Skin of body (tissue), 3 donors: ENCODE measurements at places on chromosomes 6 and 20. TPM values are rescaled to one million over a fixed set of nuclear protein-coding genes. Genes with fewer than 3 reads are reported as not detected.

DNA sequence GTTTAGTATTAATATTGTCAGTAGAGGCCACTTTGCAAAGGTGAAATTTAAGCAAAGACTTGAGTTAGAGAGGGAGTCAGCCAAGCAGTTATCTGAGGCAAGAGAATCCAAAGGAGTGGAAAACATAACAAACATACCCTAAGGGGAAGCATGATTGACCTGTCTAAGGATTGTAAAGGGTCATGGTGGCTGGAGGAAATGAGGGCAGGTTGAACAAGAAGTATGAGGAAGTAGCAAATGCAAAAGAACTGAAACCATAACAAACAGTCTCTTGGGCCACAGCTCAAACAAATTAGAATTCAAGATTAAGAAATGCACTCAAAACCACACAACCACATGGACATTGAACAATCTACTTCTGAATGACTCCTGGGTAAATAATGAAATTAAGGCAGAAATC lies 103.2 kb downstream of the FBXO5 start:
- DNase-seq: no peak

The ZSCAN26 gene
- total RNA-seq: 15.3 TPM

DNA sequence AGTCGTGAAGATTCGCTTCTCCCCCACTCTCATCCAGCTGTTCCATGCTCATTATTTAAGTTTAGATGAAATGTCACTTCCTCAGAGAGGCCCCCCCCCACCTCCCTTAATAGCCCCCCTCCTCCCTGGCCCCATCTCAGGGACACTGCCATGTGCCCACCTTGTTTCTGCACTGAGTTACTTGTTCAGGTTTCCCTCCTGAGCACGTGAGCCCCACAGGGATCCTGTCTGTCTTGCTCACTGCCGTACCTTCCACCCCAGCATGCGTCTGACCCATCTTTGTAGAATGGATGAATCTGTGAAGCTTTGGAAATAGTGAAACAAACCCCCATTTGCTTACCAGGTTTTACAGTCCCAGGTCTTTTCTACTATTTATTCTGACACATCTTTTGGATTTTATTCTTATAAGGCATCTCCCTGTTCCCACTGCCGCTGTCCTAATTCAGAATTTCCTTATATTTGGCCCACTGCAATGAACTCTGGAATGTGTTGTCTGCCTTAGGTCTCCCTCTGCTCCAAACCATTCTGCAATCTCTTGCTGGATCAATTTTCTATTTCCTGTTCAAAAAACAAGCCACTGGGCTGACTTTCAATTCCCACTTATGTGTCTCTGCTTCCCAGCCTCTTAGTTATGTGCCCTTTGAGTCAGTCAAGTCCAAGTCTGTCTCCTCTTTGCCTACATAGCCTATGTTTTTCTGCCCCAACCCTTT lies 136.5 kb upstream of the ECI2 start:
- peak; percentile 64 for DNase-seq

The FAM83C gene
- total RNA-seq: 7.7 TPM

DNA sequence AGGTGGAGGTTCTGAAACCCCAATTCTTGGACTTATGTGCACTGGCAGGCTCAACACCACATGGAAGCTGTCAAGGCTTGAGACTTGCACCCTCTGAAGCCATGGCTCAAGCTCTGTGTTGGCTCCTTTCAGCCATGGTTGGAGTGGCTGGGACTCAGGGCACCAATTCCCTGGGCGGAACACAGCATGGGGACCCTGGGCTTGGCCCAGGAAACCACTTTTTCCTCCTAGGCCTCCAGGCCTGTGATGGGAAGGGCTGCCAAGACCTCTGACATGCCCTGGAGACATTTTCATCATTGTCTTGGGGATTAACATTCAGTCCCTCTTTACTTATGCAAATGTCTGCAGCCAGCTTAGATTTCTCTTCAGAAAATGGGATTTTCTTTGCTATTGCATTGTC lies 26.2 kb upstream of the CLDN20 start:
- DNase-seq: no peak

- no peak for DNase-seq
These were observed 359.2 kb downstream of the GJA1 start for GRCh38 chr6:121794630-121795029.

- peak; percentile 46 for DNase-seq
These were observed at the start of gene ADA for GRCh38 chr20:44651684-44652423. TSS of gene ADA (minus strand) at chr20:44651699. CDS start at chr20:44651607, 92 bp downstream.

GRCh38 chr6:13063300-13063918 lies 264.9 kb downstream of the TBC1D7 start:
- no peak for DNase-seq

The TPD52L1 gene
- 15.6 TPM for total RNA-seq

The SLC25A27 gene
- 20.7 TPM for total RNA-seq

DNA sequence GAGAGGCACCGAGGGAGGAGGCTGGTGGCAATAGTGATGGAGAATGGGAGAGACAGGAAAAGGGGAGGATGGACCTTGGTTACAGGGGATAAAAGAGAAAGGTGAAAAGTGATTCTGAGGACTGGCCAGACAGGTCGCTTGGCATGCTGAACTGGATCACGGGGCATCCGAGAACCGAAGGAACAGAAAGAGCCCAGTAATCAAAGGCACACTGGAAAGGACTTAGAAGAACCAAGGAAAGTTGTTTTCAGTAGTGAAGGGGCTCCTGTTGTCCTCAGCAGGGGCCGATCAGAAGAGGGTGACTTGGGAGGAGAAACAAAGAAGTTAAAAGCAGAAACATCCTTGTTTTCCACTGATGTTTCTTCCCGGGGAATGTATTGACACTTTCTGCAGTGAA lies 18.9 kb downstream of the SYTL3 start:
- no peak for DNase-seq

- no peak for DNase-seq
These were observed 577.8 kb downstream of the MAFB start for GRCh38 chr20:40111282-40111681.

GRCh38 chr6:87473419-87473903 lies 687 bp downstream of the SLC35A1 start:
- DNase-seq: peak; percentile 56

- DNase-seq: no peak
These were observed 122.0 kb upstream of the STMND1 start for GRCh38 chr6:16979677-16980370.

DNA sequence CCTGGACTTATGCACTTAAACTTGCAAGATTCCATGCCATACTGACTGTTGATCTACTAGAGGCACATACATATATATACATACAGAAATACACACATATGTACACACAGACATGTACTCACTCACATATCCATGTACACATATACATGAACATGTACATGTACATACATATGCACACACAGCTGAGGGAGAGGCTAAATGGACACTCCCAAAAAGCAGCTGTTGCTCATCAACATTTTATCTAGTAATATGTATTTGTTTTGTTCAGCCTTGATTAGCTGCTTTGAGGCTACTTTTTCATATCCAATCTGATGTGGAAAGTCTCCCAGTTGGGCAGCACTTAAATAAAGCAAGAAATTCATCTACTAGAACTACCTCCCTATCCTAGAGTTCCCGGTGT lies 33.7 kb upstream of the FBXL4 start:
- no peak for DNase-seq

The HDGFL1 gene
- total RNA-seq: not detected

- DNase-seq: no peak
These were observed 1.3 kb downstream of the PDYN start for GRCh38 chr20:1992359-1993110.

DNA sequence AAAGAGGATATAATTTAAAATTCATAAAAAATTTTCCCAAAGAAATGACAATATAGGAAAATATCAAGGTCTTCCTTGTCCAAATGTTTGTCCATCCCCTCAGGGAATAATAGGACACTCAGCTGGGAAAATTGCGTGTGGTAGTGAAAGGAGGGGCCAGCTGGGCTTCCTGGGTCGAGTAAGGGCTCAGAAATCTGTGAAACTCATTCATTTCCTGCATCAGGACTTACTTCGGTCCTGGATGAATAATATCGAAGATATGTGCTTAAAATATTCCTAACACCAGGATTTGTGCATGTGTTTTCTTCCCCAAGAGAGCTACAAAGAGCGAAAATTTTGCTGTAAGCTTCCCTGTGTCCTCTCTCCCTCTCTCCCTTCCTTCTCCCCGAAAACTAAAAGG lies 118.2 kb upstream of the GJE1 start:
- DNase-seq: no peak

GRCh38 chr6:114287461-114287860 lies 55.4 kb downstream of the HS3ST5 start:
- DNase-seq: no peak

- DNase-seq: peak; percentile 36
These were observed 15.8 kb upstream of the RNF182 start for GRCh38 chr6:13908955-13909381.

DNA sequence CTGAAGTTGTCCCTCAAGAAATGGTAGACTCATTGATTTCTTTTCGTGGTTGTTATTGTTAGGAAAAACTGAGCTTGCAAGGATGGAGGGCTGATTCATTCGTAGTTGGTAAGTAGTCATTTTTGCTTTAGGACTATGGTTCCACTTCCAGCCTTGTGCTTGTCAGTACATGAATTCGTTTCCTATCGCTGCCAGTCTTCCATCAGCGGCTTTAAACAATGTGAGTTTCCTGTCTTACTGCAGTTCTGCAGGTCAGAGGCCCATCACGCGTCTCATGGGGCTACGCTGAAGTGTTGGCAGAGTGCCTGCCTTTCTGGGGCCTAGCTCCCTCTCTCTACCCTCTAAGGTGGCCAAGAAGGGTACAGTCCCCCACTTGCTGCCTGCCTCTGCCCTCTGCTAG lies 11.4 kb upstream of the MDFI start:
- no peak for DNase-seq

DNA sequence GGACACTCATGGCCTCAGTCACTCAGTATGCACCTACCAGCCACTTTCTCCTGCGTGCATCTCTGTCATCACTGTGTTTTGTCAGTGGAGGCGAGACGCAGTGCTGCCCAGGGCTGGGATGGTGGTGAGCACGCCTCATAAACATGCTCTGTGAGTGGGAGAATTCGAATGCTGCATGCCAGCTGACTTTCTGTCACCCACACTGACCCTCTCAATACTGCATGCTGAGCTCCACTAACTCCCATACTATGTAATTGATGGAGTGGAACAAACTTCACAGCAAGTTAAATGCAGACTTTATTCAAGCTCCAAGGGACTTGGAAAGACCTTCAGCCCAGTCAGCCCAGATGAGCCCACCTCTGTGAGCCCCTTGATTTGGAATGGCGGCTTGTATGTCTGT lies 22.7 kb upstream of the GGTLC1 start:
- no peak for DNase-seq

- no peak for DNase-seq
These were observed 168.8 kb upstream of the RNF217 start for GRCh38 chr6:124793398-124793797.

The TBXT gene
- not detected for total RNA-seq

GRCh38 chr6:43809417-43810305 lies 39.6 kb downstream of the VEGFA start:
- no peak for DNase-seq

The PCED1A gene
- total RNA-seq: 16.4 TPM

- no peak for DNase-seq
These were observed 409.8 kb upstream of the CITED2 start for GRCh38 chr6:139784222-139784769.

DNA sequence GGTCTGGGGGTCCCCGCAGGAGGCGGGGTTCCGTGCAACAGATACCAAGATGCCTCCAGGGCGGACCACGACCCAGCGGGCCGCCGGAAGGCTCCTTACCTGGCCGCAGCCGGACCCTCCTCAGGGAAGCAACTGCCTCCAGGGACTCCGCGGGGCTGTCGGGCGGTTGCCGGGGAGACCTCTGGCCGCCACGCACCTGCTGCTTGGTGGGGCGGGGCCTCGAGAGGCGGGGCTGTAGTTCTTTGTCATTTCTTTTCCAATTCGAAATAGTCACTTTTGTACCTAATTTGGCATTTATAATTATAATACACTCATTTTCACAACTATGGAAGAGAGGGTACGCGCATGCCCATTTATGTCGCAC lies 647 bp downstream of the AK9 start:
- no peak for DNase-seq

DNA sequence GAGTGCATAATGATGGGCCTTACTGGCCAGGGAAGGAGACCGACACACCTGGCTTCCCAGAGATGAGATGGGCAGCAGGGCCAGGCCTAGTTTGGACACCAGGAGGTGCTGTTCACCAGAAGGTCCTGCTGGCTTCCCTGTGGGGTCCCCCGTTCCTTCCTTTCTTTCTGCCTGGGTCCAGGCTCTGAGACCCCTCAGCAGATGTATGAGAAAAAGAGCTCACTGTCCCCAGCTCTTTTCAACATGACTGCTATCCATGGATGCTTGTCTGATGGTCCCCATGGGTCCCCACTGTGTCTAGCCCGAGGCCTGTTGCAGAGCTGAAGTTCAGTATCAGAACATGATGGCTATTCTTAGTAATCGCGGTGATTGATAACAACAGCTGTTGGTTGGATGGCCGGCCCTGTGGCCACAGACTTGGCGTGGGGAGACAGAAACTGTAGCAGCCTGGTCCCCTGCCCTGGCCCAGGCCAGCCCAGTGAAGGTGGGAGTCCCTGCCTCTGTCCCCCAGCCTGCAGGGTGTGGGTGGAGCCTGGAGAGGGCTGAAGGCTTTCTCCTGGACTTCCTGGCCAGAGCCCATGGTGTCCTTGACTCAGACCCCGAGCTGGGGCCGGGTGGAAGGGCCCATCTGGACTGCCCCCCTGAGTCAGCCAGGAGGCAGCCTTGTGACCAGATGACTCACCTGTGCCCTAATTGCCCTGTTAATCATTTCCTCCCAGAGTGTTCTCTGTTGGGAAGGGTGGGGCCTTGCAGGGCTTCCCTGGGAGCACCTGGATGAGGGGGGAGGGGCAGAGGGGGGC lies 9.9 kb upstream of the BAK1 start:
- DNase-seq: peak; percentile 66

- DNase-seq: no peak
These were observed 7.3 kb upstream of the PXDC1 start for GRCh38 chr6:3758842-3759144.
